GM10248 (cell line): ENCODE measurements at places on chromosomes 12 and 14.

GRCh38 chr12:41122894-41123293 is 65.2 kb upstream of the PDZRN4 start:
- no peak for DNase-seq

- no peak for DNase-seq
Measured at GRCh38 chr14:104687601-104688504, 1.6 kb upstream of the INF2 start.

GRCh38 chr14:93892923-93893558 is 34.1 kb upstream of the FAM181A start:
- peak; percentile 81 for DNase-seq

GRCh38 chr14:27686137-27686536 is 1080.5 kb upstream of the FOXG1 start:
- no peak for DNase-seq

- no peak for DNase-seq
Measured at GRCh38 chr12:3263939-3264922, 187.1 kb downstream of the TSPAN9 start.

DNA sequence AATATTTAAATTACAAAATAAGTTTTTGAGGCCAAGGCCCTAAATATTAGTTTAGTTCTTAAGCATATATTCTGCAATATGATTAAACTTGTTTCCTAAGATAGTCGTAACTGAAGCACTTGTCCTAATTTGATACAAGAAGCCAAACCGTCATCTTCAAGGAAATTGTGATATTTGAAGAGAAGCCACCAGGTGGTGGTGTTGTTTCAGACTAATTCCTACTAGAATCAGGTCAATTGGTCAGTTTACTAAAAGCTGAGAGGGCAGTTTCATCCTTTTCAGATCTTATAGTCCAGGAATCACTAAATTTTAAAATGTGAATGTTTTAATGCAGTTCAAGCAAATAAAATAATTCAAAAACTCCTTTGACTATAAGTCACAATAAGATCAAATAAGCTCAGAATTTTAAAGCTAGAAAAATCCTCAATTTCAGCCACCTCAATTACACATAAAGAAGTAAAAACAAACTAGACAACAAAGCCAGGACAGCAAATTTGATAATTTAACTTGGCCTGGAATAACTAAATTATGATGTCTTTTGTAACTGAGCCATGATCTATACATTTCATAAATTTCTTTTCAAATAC is 7.1 kb upstream of the ARL1 start:
- DNase-seq = peak; percentile 49

DNA sequence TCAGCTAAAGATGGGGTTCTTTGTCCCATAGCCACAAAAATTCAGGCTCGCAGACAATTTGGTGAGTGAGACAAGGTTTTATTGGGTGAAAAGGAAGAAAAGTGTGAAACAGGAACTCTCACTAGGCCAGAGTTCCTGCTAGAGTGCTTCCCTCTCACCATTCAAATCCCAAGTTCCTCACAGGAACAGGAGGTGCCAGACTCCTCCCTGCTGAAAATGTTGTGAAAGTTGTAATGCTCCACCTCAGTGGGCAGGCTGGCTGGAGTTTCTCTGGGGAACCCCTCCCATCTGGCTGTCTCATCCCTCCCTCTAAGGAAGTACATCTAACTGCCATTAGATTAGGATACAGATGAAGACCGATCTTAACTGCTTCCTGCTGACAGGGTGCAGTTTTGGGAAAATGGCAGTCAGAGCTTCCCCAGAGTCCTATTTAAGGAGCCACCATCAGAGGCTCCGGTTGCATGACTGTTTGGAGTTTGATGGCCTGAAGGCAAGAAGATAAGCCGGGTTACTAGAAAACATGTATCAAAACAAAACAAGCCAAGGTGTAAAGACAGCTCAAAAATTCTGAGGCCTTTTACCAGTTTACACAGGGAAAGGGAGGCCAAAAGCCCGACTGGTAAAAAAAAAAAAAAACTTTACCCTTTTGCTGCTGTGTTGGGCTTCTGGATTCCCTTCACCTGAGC is 127.6 kb downstream of the FSCB start:
- DNase-seq = no peak
